ENCODE measurements at places on chromosomes 7 and 10.

DNA sequence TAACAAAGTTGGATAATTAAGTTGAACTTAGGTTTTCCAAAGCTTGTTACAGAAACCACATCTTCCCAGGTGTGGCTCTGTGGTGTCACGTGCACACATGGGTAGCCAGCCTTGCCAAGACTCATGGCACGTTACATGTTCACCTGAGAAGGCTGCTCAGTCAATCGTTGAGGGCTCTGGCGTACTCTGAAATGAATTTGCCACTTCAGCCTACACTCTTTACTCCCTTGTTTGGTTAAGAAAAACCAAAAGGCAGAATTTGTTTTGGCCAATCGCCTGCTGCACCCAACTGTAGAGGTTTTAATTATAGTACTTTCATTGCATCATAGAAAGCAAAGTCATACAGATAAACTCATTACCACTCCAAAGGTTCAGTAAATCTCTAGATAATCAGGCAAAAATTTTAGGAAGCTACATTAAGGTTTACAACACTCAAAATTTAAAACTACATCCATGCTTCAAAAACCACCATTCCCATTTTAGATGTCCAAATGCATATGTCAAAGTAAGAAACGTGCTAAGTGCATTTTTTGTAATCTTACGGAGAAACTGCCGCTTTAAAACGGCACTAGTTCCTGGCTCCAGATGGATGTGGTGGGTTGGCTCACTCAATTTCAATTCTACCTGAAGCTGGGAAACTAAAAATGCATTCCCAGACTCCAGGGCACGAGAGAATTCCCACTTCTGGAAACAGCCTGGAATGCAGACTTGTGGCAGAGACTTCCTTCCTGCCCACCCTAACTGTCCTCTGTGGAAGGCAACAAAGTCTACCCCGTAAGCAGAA is 88.4 kb downstream of the DIP2C start:
- no peak for DNase-seq

GRCh38 chr7:39075210-39075609 is 97.5 kb downstream of the POU6F2 start:
- no peak for DNase-seq

DNA sequence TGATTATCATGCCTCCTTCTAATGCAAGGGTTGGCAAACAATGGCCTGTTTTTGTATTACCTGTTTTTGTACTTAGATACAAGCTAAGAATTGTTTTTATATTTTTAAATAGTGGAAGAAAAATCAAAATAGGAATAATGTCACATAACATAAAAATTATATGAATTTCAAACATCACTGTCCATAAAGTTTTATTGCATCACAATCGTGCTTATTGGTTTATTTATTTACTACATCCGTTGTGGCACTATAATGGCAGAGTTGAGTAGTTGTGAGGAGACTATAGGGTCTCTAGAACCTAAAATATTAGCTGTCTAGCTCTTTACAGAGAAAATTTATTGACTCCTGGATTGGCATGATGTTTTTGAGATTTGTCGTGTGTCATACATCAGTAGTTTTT is 4.1 kb downstream of the KIF20B start:
- DNase-seq, result no peak

- DNase-seq, result no peak
Observed at GRCh38 chr7:50436133-50436806, 13.9 kb downstream of the FIGNL1 start.
